Lung microvascular endothelial cell (primary cell): ENCODE measurements at places on chromosomes 12 and 14. TPM values are rescaled to one million over a fixed set of nuclear protein-coding genes. Genes with fewer than 3 reads are reported as not detected.

GRCh38 chr12:21552635-21553328 is 26.7 kb downstream of the SPX start:
- DNase-seq = no peak

DNA sequence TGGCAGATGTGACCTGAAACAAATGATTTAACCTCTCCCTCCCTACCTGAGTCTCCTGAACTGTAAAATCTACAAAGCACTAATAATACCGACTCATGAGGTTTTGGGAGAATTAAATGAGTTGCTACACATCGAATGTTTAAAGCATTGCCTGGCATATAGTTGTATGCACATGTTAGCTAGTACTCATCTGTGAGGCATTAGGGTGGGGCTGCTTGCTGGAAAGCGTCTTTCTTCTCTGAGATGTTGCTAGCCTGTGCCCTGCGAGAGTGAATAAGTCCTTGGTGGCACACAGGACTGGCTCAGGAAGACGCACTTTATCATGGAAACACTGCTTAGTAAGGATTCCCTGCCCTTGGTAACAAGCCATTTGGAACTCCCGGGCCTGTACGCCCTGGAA is 6.1 kb downstream of the RAPGEF3 start:
- no peak for DNase-seq

- no peak for DNase-seq
Measured at GRCh38 chr12:50394469-50395029, 1.9 kb downstream of the FAM186A start.

GRCh38 chr14:76848879-76849278 is 22.7 kb downstream of the LRRC74A start:
- no peak for DNase-seq

GRCh38 chr12:89889062-89889461 is 180.4 kb upstream of the ATP2B1 start:
- no peak for DNase-seq

- DNase-seq = peak; percentile 30
Measured at GRCh38 chr14:69183735-69184134, 7.6 kb upstream of the EXD2 start.

DNA sequence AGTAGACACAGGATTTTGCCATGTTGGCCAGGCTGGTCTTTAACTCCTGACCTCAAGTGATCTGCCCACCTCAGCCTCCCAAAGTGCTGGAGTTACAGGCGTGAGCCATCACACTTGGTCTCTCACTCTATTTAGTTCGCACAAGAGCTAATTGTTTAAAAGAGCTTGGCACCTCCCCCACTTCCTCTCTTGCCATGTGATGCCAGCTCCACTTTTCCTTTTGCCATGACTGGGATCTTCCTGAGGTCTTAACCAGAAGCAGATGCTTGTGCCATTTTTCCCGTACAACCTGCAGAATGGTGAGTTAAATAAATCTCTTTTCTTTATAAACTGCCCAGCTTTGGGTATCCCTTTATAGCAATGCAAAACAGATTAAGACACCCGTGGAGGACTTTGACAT is 200.1 kb upstream of the FRMD6 start:
- peak; percentile 25 for DNase-seq

- DNase-seq = no peak
Measured at GRCh38 chr12:29110506-29111442, 38.3 kb upstream of the FAR2 start.

DNA sequence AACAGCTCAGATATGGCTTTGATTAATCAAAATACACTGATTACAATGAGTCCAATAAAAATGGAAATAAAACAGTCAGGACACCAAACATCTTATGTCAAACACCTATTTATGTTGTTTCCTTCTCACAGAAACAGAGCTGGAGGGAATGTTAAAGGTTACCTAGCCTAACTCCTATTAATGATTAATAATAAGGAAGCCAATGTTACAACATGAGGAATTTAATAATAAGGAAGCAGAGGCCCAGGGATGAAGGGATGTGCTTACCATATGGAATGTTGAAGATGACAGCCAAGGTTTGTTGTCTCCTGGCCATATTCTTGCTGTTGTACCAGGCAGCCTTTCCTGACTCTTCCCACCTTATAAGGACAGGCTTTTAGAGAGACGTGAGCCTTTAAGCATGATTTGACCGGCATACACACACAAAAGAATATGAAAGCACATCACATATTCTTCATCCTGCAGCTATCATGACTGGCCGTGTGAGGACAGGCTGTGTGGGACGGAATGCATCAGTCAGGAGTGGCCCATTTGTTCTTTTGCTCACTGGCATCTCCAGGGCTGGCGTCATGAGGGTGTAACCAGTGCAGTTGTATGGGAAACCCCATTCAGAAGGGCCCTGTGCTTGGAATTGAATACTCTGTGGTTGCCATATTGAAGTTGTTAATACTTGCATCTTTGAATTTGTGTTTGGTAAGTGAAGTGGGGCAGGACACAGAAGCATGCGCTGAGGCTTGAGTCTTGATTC is 3.1 kb upstream of the GPRC5D start:
- DNase-seq = no peak

CSRP2 gene
- 8.3 and 15.1 TPM in 2 replicates for total RNA-seq

HOXC13 gene
- total RNA-seq = not detected in 2 replicates
